Endothelial cell of umbilical vein (primary cell): ENCODE measurements at places on chromosomes 4 and X.

- DNase-seq: no peak
Measured at GRCh38 chr4:1399508-1400190, 6.6 kb downstream of the NKX1-1 start.

DNA sequence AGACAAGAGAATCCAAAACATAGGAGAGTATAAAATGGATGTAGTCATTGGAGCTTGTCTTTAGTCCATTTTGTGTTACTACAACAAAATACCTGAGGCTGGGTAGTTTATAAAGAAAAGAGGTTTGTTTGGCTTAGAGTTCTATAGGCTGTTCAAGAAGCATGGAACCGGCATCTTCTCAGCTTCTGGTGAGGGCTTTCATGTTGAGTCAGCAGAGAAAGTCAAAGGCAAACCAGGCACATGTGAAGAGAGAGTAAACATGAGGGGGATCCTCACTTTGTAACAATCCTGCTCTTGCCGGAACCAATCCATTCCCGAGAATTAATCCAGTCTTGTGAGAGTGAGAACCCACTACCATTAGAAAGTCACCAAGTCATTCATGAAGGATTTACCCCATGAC is 8.1 kb upstream of the HCCS start:
- no peak for DNase-seq

DNA sequence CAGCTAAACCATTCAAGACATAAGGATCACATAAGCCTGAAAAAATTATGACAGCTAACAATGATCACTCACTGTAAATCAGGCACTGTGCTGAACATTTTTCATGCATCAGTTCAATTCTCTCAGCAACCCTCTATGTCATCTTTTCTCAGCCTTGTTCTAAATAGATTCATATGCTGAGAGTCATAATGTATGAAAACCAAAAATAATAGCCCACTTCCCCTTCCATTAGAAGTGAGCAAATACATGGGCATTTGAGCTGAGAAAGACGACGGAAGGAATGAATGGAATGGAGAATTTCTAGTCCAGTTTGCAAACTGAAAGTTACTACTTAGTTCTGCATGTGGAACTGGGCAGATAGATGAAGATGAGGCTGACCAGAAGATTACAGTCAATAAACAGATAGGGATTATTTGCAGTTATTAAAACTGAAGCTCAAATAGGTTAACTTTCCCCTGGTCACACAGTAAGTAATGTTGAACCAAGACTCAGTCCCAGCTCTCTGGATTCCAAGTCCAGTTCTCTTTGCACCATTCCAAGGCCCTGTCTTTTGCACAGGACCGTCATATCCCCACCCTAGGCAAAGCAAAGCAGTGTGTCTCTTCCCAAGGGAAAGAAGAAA is 1.6 kb upstream of the SH3RF1 start:
- peak; percentile 28 for DNase-seq

DNA sequence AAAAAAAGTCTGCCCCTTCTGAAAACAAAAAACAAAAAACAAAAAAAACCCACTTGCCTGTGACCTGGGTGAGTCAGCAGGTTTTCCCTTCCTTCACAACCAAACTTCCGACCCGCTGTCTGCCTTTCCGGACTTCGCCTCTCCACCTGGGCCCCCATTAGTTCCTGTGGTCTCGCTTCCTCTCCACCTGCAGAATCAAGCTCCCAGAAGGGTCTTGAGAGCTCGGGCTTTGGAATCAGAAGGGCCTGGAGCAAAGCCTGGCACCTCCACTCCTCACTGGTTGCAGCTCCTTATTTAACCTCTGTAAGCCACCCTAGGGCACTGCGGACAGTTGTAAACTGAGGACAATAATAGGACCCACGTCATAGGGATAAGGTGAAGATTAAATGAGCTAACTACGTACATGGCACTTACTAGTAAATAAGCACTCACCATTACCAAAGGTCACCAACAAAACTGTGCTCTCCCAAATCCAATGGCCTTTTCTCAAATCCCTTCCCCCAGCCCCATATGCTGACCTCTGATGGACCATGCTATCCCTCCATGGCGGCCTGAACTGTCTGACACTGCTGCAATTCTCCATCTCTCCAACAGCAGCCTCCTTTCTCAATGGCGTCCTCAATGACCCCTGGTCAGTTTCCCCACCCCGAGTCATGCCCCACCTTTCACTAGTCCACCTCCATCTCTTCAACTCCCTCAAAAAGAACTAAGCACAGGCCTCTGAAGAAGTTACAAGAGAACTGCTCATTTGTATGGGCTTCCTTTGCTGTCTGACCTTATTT is 64.2 kb downstream of the IRF2 start:
- DNase-seq: no peak

DNA sequence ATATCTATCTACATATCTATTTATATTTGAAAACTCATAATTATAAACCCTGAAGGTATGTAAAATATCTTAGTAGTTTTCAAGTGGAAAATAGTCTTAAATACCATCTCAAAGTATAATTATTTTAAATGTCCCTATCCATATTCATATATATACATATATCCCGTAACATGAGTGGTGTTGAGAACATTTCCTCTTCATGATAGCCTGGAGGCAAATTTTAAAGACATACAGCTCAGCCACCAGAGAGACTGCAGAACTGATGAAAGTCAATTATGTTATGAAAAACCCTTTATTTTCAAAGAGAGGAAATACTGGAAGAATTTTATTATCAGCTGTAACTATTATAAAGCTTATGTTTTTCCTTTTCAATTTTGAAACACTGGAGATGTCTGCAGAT is 1806.7 kb upstream of the PCDH7 start:
- no peak for DNase-seq

DNA sequence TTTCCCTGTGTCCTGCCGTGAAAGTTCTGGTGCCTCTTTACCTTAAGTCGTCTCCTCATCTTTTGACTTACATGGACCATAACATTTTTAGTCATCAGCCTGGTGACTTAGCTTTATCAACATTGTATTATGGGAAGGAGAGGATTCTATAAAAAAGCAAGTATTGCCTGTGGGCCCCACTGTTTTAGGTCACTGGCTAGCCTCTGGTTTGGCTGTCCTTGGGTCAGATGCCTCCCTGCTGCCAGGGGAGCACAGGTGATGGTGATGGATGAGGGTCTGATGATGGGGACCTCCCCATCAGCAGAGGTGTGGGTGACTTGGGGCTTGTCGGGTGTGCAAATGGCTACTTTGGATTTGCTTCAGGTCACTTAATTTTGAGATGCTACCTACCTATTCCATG is 51.8 kb downstream of the FAM193A start:
- no peak for DNase-seq

GRCh38 chrX:30906726-30907125 is 17.7 kb upstream of the TAB3 start:
- DNase-seq: no peak

DNA sequence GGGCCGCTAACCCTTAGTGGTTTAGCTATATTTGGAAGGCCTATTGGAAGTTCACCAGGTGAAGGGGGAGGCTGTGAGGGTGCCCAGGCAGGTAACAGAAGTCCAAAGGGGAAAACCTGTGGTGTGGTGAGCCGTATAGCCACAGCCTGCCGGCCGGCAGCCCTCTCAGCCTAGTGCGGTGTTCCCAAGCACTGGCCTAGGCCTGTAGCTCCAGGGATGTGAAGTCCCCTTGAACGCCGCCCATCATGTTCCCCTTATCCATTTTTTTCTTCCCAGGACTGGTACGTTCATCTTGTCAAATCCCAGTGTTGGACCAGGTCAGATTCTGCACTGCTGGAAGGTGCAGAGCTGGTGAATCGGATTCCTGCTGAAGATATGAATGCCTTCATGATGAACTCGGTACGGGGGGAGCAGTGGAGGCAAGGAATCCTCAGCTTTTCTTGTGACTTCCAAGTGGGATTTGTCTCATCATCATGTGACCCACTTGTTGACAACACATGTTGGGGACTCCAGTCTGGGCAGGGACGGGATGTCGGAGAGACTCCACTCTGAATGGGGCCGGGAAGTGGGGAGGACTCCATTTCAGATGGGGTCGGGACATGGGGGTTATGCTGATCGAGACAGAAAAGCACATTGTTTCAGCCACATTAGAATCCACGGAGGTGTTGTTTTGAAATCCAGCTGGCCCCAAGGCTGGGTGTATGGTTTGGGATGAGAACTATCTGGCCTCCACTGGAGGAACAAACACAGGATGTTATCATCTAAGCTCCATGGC is 39.2 kb upstream of the MSANTD1 start:
- no peak for DNase-seq

DNA sequence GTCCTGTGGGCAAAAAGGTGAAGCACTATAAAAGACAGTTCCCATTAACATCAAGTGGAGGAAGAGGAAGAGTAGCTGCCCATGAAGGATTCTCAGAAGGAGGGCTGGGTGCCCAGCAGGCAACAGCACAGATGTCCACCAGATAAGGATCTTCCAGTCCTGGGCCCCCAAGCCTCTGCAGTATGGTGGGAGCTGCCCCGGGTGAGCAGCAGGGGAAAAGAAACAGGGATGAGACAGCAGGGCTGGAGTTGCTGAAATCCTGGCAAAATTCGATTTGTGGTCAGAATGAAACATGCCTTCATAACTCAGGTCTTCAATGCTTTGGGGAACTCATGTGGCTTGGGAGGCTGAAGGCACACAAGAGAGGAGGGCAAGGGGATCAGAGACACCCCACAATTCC is 94.6 kb downstream of the RASL11B start:
- DNase-seq: no peak

- DNase-seq: no peak
Measured at GRCh38 chrX:119410854-119411253, 11.7 kb downstream of the SLC25A43 start.

- peak; percentile 51 for DNase-seq
Measured at GRCh38 chr4:186297013-186297645, 31.1 kb downstream of the F11 start.

DNA sequence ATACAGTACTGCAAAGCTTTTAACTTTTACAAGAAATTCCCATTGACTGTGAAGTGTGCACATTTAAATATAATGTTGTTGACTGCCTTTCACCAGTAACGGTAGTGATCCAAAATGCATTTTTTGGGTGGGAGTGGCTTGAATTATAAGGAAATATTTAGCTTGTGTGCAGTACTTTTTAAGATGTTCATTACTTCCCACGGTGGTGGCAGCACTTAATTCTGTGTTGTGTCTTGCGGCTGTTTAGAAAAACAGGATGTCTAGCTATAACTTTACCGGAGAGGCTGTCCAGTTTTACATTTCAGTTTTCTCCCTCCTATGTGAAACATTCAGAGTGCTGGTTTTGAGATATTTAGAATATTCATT is 1.7 kb downstream of the TMEM131L start:
- no peak for DNase-seq

DNA sequence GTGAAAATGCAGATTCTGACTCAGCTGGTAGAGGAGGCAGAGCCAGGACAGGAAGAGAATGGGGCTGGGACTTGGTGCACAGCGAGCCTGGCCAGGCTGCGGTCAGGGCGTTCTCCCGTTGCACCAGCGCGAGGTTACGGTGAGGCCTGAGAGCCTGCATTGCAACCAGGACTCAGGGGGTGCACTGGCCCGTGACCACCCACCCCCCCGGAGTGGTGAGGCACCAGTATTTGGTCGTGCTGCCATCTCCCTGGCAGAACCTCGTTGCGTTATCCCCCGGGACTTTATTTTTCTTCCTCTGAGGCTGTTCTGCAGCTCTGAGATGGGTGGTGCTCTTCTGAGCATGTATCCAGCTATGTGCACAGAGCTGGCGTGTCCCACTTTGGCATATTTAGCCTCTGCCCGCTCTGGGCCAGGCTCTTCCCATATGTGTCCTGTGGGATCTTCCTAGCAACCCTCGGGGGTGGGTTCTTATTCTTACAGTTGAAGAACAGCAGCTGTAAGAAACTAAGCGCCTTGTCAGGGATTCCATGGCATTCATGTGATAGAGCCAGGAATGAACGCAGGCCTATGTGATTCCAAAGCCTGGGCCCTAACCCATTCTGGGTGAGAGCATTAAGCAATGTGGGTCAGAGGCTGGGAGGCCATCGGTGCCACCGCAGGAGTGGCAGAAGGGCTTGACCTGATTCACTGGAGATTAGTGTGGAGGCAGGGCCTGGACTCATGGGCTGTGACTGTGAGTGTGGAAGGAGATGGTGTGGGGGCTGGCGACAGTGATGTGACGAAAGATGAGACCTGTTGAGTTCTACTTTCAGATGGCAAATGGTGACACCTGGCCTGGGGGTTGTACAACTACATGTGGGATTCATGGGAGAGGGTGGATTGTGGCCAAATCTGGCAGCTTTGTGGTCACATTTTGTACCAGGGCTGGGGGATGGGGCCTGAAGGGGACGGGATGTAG is 3.1 kb downstream of the TADA2B start:
- DNase-seq: no peak

DNA sequence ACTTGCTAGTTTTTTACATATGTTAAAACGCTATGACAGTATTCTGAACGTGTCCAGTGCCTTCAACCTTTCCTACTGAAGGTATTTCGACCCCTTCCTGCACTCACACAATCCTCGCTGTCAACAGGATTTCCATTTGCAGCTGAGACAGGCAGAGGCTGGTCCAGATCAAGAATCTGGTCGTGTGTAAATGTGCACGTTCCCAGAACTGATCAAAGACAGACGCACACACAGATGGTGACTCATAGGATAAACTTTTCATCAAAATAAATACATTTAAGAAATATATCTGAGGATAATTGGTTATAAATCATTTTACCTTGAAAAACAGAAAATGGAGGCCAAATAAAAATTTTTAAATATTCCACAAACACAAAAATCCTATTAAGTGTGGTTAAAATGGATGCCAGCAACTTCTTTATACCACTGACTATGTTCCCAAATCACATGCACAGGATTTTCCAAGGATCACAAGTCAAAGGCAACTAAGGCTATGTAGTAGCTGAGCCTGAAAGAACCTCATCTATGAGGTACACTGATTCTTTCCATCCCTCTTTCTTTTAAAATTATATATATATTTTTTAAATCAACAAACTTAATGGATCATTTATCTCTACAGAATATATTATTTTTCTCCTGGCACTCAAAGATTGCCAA is 85.9 kb downstream of the RNF150 start:
- DNase-seq: no peak

DNA sequence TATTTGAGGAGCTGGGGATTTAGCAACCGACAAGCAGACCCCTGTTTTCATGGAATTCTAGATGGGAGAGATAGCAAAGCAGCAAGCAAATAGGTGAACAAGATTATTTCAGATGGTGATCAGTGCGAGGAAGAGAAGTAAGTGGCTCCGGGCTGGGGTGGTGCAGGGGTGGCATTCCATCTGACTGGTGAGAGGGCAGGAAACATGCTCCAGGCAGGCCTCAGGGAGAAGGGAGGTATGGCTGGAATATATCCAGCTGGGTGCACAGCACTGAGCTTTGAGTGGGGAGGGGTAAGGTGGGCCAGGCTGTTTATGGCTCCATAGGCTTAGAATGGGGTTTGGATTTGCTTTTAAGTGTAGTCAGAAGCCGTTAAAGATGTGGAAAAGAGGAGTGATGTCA is 21.2 kb downstream of the PTTG2 start:
- no peak for DNase-seq

DNA sequence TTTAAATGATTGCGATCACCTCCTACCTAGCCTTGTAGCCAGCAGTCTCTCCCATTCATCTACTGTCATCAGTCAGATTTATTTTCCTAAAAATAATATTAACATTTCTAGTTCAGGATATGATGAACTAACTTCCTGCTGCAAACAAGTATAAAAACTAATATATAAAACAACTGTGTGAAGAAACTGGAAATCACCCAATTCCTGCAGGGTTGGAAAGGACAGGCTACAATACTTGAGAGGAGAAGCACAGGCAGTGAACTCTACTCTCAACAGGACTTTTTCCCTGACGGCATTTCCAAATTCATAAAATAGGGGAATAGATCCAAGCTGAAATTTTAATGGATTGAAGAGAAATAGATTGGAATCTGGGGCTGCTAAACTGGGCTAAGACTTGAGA is 14.2 kb upstream of the BBS12 start:
- DNase-seq: peak; percentile 63
